ENCODE measurements at places on chromosomes 6 and 20. TPM values are rescaled to one million over a fixed set of nuclear protein-coding genes. Genes with fewer than 3 reads are reported as not detected.

- no peak for DNase-seq
These were observed 7.4 kb upstream of the SLC22A2 start for GRCh38 chr6:160265869-160266476.

AVP gene
- not detected for total RNA-seq

DNA sequence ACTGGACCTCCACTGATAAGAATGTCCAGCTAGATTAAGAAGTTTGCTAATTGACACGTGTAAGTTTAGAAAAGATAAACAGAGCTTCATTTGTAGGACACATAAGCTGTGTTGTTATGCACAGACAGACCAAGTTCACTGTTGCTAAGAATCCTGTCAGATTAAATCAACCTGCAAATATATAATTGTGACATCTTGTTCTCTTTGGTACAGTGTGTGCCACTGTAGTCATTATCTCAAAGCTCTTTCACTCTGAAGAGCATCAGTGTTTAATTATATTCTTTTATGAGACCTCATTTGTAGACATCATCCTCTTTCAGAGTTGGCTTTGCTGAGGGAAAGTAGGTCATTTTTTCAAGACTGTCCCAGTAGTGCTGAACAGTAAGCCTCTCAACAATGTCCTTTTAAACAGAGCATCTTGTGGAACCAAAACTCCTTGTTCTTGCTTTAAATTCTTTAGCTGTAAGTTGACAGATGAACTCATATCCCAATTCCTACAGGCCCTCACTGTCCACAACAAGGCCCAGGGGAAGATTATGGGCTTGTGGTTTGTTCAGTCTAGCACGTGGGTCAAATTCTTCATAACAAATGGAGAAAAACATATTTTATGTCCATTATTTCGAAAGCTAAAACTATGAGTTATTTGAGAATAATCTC lies 252.4 kb downstream of the HDGFL1 start:
- no peak for DNase-seq

DNA sequence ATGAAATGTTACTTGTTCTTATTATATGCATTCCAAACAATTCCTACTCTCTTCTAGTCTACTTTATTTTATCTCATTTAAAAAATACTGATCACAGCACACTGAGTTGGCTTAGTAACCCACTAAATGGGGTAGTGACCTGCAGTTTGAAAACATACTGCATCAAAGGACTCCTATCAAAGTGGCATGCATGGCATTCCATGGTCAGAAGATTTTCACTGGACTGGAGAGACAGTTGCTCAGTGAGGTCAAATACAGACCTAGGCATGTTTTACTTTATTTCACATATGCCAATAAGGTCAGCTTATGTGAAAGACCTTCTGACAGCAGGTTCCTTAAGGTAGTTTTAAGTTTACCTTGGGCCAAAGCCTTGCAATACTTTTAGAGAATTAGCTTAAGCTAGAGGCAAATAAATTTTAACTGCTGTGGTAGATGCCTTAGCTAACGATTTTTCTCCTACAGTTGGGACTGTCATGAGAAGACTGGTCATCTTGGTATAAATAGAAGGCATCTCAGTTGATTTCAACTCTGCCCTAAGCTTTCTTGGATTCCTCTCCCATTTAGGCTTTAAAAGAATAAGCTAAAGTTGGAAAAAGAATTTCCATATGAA lies 35.1 kb downstream of the TPD52L1 start:
- peak; percentile 49 for DNase-seq

ZNF343 gene
- 8.5 TPM for total RNA-seq

GRCh38 chr6:12105271-12105670 lies 93.2 kb downstream of the HIVEP1 start:
- no peak for DNase-seq

GRCh38 chr6:80179695-80180094 lies 73.2 kb downstream of the BCKDHB start:
- no peak for DNase-seq
